ENCODE measurements at places on chromosomes 6 and 20.

DNA sequence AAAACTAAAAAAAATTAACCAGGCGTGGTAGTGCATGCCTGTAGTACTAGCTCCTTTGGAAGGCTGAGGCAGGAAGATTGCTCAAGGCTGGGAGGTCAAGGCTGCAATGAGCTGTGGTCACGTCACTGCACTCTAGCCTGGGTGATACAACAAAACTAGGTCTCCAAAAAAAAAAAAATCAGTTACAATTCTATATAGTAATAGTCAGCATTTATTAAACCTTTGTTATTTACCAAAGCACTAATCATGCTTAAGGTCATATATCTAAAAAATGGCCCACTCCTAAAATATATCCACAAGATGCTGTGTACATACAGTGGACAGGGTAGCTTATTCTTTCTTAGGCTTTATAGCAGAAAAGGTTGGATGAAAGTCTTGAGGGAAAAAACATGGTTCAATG lies 152.4 kb downstream of the TFAP2A start:
- no peak for DNase-seq

- DNase-seq = no peak
Observed at GRCh38 chr6:157869673-157870302, 46.7 kb downstream of the SNX9 start.

DNA sequence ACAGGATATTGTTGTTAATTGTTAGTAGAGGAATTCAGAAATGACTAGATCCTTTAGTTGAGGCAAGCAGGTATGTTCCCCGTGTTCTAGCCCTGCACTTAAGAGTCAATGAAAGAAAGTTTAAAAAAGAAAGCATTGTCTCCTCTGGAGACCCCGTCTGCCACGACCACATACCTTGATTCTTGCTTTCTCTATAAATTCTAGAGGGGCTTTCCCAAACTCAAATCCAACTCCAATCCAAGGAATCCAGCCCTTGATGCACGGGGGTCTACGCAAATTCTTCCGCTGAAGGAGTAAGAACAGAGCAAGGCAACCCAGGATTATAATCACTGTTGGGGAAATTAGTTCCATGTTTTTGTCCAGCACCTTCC lies 401 bp downstream of the CYP39A1 start:
- DNase-seq = no peak

GRCh38 chr6:37807656-37808055 lies 11.9 kb upstream of the ZFAND3 start:
- DNase-seq = no peak

DNA sequence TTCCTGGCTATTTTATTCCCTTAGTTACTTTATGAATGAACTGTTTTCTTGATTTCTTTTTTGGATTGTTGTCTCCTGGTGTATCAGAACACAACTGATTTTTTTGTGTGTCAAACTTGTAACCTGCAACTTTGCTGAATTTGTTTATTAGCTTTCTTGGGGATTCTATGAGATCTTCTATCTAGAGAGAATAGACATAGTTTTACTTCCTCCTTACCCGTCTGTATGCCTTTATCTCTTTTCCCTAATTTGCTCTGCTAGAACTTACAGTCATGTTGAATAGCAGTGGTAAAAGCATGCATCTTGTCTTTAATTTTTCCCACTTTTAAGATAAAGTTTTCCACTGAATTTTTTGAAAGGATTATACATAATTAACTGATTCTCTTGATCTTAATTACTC lies 13.2 kb downstream of the RNF146 start:
- no peak for DNase-seq

DNA sequence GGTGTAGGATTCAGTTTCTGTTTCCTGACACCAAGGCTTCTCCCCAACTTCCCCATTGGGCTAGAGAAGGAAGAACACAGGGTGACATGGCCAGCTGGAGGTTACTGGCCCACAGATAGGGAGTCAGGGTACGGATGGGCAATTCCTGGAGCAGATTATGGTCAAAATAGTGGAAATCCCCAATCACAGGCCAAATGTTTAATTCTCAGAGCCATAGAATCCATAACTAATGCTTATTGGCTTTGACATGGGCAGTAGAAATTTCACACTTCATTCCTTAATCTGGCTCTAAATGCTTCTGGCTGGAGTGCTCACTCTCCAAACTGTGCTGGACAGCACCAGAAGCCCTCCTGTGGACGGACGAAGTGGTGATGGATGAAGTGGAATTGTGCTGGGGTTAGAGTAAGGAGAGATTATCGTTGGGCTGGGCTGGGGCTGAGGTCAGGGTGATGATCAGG lies 887 bp downstream of the SIGLEC1 start:
- no peak for DNase-seq

GRCh38 chr6:158849899-158850806 lies 31.0 kb upstream of the EZR start:
- no peak for DNase-seq

GRCh38 chr6:128238225-128238624 lies 282.2 kb downstream of the PTPRK start:
- no peak for DNase-seq

DNA sequence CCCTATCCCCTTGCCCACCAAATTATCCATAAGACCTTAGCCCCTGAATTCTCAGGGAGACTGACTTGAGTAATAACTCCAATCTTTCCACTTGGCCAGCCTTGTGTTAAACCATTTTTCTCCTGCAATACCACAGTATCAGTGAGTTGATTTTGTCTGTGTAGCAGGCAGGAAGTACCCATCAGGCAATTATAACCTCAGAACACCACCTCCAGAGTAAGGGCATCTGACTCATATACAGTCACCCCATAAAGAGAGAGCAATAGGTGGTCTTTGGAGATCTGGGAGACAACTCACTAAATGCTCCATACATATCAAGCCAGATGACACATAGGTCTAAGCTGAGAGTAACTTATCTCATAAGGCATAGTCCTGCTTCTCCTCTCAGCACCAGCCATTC lies 83.7 kb downstream of the FILIP1 start:
- no peak for DNase-seq

- no peak for DNase-seq
Observed at GRCh38 chr20:36154700-36155628, at the start of gene EPB41L1. Gene EPB41L1, plus strand, starts transcription at chr20:36154740. Its CDS starts 19,038 bp downstream, at chr20:36173778.

GRCh38 chr6:52976591-52977035 lies 18.5 kb downstream of the GSTA4 start:
- DNase-seq = no peak

- DNase-seq = no peak
Observed at GRCh38 chr20:15890407-15890982, 682.8 kb downstream of the KIF16B start.

DNA sequence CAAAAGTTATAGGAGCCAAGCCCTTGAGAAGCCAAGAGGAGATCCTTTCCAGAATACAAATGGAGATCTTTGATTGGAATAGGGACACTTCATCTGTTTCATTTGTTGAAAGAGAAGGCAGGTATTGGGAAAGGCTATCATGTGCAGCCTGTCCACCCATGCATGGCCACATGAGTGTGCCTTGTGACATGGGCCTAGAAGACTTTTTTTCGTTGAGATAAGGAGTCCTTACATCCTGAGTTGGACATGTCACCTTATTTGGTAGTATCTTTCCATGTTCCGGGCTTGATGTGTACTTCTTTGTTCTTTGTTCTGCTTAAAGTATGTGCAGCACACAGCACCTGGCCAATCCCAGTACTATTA lies 42.1 kb upstream of the SYNCRIP start:
- DNase-seq = no peak

- no peak for DNase-seq
Observed at GRCh38 chr6:155887421-155887820, 431.8 kb upstream of the NOX3 start.

DNA sequence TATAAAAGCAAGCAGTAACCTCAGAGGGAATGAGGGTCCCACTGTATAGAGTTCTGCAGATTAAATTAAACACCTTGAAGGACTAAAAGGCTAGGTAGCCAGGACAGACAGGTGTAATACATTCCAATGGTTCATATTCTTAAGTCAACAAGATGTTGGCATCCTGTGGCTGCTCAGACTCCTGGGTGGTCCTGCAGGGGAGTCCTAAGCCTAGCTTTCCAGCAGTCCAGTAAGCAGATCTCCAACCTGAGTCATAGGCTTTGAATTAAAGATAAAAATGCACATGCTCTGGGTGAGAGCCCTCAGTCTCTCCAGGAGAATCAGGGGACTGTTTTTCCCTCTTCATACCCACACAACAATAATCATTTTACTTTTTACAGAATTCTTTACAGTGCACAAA lies 307.3 kb upstream of the SUPT3H start:
- DNase-seq = no peak

DNA sequence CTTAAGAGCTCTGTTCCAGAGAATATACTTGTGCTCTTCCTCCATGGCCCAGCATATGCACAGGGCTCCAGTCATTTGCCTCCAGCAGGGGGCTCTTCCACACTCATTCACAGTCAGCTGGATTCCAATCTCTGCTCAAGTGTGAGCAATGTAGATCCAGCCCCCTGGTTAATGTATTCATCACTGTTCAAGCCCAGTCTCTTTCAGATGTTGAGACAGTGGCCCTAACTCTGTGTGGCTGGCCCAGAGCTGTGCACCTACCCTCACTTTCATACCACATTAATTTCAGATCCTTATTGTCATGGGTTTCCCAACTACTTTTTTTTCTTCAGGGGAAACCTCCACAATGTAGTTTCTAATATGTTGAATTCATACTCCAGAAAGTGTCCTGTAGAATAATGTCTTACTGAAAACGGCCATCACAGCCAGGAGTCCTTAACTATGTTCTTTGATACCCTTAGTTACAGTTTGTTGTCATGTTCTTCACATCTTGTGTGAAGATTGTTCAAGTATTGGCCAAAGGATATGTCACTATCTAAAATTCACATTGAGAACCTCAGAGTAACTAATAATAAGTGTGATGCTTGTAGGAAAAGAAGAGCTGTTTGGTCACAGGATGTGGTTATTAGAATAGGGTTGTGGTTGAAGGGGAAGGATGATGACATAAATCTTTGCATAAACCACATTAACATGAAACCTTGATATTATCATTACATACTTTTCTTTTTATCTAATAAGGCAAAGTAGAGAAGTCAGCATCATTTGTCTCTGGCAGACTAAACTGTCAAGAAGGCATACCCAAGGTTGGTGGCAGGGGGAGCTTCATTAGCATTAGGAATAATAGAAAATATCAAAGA lies 14.4 kb upstream of the HLA-DQA1 start:
- DNase-seq = no peak

DNA sequence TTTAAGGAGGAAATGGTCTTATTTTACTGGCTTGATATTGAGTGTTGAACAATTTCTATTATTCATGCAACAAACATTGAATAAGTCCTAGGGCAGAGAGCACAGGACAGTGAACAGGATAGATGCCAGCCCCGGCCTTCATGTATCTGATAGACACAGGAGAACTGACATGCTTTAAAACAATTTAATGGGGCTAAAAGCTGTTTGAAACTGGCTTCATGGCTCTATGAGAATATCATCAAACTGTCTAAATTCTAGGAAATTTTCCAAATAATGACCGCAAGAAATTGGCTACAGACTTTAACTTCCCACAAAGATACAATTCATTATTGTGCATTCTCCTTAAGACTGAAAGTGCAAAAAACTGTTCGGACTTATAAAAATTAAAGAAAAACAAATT lies 69.0 kb downstream of the ID4 start:
- DNase-seq = no peak

GRCh38 chr6:31426395-31427354 lies 23.3 kb downstream of the MICA start:
- no peak for DNase-seq

DNA sequence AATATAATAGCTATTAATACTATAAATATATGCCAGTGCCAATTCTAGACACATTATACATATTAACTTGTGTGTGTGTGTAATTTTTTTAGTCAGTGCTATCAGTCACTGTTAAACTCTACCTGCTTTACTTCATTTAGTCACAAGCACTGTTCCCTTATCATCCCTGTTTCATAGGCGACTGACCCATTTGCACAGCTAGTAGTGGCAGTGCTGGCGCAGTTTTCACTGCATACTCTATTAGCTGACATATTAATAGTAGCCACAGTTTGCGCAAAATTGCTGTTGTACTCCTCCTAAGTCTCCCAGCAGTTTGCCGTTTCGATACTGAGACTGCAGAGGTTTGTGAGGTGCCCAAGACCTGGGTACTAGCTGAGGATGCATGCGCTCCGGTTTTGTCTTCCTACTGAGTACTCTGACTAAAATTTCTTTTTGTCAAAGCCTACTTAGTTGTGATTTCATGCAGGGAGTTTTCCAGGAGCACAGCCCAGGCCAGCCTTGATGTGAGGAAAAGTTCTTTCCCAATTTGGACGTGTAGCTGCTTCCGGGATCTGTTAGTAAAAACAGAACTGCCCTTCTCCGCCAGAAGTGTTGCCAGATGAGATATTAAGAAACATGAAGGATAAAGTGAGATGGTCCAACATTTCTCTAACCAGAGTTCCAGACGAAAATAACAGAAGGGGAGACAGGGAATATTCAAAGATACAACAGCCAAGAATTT lies 5.6 kb downstream of the BAG2 start:
- no peak for DNase-seq

- no peak for DNase-seq
Observed at GRCh38 chr6:107121266-107121665, 6.0 kb upstream of the BEND3 start.

DNA sequence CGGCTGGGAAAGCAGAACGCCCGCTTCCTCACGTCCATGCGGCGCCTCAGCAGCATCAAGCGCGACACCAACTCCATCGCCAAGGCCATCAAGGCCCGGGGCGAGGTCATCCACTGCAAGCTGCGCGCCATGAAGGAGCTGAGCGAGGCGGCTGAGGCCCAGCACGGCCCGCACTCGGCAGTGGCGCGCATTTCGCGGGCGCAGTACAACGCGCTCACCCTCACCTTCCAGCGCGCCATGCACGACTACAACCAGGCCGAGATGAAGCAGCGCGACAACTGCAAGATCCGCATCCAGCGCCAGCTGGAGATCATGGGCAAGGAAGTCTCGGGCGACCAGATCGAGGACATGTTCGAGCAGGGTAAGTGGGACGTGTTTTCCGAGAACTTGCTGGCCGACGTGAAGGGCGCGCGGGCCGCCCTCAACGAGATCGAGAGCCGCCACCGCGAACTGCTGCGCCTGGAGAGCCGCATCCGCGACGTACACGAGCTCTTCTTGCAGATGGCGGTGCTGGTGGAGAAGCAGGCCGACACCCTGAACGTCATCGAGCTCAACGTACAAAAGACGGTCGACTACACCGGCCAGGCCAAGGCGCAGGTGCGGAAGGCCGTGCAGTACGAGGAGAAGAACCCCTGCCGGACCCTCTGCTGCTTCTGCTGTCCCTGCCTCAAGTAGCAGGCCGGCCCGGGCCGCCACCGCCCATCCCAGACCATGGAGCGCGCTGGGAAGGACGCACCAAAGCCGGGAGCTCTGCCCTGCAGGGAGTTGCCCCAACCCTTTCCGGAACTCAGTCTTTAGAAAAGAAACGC lies 36.7 kb downstream of the STX11 start:
- no peak for DNase-seq

DNA sequence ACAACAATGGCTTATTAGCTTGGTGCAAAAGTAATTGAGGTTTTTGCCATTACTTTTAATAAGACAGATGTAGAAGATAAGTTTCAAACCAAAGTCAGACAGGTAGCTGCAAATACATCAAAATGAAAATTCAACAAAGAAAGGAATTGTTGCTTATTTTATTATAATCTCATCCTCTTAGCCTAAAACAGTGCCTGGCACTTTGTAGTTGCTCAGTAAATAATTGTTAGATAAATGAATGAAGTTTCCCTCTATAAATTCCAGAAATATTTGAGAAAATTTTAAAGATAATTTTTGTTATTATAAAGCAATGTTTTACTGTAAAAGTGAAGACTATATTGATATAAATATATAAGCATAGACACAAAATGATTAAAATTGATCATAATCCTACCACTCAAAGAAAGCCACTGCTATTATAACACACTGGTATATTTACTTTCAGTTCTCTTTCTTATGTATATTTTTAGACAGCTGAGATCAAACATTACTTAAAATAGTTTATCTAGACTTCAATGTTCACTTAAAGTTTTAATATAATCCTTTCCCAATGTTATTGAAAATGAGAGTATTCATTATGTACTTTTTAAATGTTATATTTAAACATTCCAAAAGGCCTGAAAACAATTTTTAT lies 42.5 kb downstream of the SESN1 start:
- DNase-seq = no peak
